ENCODE measurements at places on chromosomes 16 and 17.
A peak's percentile ranks its signal among the peaks of the same experiment; 100 is the strongest.

DNA sequence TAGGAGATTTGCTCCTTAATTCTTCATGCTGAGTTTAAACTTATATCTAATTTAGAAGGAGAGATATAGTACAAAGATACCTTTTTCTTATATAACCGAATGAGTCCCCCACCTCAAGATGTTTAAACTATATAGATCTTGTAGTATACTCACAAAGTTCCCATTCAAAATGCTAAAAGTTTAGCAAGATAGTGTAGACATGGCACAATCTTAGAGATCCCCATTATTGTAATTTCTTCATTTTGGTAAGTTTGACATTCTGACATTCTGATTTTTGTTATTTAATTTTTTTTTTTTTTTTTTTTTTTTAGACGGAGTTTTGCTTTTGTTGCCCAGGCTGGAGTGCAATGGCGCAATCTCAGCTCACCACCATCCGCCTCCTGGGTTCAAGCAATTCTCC lies 22.8 kb downstream of the SNTB2 start:
- DNase-seq: no peak

GRCh38 chr16:29911676-29912010 lies 11.4 kb downstream of the ASPHD1 start:
- DNase-seq: no peak

DNA sequence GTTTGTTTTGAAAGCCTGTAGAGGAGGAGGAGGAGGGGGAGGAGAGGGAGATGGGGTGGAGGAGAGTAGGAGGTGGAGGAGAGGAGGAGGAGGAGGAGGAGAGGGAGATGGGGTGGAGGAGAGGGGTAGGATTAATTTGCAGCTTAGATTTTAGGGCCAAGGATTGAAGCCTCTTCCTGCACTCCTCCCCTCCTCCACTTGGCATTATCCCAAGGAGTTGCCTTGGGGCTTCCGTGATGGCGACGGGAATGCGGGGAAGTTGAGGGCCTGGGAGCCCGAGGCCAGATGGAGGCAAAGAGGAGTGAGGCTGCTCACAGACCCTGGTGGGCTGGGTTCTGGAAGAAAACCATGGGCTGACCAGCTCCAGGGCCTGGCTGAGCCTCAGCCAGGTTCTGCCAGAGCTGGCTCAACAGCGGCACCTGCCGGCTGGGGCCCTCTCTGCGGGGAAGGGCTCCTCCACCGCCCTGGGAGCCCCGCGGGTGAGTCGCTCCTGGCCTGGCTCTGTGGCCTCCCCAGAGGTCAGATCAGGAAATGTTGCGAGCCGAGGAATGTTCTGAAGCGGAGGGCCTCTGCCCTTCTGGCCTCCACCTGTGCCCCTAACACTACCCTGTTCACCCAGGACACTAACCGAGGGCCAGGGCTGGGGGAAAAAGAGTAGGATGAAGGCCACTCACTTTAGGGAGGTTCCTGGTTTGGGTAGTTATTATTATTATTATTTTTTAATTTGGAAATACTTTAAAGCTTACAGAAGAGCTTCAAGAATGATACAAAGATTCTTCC lies 23.9 kb upstream of the FMNL1 start:
- DNase-seq: peak; percentile 86

DNA sequence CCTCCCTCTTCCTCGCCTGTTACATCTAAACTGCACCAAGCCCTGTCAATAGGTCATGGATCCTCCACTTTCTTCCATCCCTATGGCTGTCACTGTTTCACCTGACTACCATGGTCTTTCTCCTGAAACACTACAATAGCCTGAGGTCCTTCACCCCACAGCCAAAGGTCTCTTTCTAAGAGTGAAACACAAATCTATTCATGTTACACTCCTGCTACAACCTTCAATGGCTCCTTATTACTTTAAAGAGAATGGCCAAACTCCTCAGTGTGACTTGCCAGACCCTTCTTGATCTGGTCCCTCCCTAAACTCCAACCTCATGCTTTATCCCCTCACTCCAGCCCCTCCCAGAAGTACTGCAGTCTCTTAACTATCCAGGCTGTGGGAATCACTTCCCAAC lies 618 bp upstream of the PIK3R6 start:
- DNase-seq: no peak

DNA sequence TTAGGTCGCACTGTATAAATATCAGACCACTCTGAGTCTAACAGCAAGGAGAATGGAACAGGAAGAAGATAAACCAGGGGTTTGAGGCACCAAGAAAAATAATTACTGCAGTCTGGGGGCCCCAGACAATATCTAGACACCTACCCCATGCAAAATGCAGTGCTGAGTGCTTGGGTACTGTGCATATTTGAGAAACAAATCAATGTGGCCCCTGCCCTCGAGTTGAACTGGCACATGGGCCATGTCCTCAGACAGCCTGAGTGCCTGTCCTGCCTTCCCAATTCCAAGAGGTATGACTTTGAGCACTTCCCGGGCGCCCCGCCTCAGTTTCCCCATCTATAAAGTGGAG lies 6.2 kb upstream of the CIITA start:
- DNase-seq: no peak

Measured in stimulated activated CD4-positive, alpha-beta T cell treated with anti-CD3 and anti-CD28 coated beads, Interleukin-1b, Interleukin-23, amount 100 ng/mL, for 24 hours (primary cell).